Activated CD4-positive, alpha-beta T cell treated with anti-CD3 and anti-CD28 coated beads, Interleukin-2, Interleukin-4, amounts not matched to agents 100 ng/mL and 50 ng/mL, durations not matched to agents 16 hours and 8 hours (primary cell): ENCODE measurements at places on chromosomes 6 and 20.

DNA sequence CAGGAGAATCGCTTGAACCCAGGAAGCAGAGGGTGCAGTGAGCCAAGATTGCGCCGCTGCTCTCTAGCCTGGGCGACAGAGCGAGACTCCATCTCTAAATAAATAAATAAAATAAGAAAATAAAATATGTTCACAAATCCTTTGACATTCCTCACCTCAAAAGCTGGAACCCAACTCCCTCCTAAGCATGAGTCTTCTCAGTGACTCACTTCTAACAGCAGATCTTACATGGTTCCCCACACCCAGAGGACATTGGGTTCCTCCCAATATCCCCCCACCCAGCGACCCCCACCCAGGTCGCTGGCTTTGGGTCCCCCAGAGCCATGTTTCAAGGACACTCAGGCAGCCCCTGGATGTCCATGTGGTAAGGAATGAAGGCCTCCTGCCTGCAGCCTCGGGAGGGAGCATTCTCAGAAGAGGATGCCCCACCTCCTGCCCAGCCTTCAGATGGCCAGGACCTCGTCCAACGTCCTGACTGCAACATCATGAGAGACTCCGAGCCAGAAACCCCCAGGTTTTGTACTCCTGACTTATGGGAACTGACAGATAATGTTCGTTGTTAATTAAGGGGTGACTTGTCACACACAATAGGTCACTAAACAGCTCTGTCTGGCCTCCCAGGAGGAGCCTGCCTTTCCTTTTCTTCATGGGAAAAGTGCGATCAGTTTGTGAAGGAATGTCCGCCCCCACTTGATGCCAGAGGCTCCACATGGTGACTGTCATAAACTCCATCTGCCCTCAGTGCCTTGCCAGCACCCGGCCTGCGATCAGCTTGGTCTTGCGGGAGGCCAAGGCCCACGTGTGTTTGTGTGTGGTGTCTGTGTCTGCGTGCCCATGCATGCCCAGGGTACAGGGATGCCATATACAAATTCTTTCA lies 10.1 kb upstream of the GMEB2 start:
- DNase-seq = no peak

DNA sequence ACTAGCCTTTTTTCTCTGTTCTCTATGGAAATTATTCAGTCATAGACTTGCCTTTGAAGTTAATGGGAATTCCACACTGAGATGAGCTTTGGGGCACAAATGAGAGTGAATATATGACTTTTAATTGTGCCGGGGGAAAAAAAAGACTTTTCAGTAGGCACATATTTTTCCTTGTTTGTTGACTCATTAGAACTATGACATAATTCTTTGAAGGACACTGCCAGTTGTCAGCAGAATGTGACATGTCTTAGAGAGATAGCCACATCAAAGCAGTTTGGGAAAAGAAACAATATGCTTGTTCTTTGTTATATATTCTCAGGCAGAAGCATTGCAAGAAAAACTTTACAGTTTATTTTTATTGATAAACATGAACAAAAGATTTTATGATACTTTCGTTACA lies 138.3 kb downstream of the COL9A1 start:
- DNase-seq = no peak

DNA sequence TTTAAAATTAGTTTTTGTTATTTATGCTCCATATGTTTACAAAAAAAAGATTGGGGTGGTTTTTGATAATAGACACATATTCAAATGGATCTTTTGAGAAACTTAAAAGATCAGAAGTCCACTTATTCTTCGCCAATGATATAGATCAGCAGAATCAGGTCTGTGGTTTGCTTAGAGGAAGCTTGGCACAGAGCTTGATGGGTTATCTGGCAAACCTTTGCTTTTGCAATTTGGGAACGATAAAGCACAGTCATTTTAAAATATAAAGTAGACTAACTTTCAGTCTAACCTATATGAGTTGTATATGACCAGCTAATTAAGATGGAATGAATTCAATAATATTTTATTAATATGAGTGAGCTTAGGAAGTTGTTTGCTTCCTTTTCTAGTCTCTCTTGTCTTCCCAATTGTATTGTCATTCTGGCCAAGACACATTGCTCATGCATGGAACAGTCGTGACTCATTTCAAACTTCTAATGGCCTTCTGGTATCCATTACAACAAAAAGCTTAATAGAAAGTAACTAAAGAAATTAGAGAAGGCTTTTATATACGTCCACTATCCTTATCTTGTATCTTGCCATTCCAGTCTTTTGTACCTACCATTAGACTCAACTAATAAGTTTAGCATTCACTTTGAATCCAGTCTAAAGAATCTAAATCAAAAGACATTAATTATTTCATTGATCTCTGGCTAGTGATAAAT lies 118.7 kb downstream of the TBX18 start:
- DNase-seq = no peak

DNA sequence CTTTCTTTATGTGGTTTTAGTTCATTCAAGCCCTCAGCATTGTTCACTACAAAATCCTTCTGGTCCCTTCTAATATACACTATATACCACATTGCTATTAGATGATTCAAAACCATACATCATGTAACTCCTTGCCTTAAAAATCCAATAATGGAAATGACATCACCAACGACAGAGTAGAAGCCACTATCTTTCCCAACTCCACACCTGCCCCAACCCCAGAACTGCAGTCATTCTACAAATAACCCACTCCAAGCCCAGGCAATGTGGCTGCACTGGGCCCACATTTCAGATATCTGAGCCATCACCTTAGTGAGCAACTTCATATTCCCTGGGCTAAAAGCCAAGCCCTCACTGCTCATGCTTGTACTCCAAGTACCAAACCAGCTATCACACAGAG lies 22.6 kb upstream of the RUNX2 start:
- no peak for DNase-seq

- no peak for DNase-seq
Measured at GRCh38 chr20:45821947-45822346, 5.2 kb downstream of the TNNC2 start.

DNA sequence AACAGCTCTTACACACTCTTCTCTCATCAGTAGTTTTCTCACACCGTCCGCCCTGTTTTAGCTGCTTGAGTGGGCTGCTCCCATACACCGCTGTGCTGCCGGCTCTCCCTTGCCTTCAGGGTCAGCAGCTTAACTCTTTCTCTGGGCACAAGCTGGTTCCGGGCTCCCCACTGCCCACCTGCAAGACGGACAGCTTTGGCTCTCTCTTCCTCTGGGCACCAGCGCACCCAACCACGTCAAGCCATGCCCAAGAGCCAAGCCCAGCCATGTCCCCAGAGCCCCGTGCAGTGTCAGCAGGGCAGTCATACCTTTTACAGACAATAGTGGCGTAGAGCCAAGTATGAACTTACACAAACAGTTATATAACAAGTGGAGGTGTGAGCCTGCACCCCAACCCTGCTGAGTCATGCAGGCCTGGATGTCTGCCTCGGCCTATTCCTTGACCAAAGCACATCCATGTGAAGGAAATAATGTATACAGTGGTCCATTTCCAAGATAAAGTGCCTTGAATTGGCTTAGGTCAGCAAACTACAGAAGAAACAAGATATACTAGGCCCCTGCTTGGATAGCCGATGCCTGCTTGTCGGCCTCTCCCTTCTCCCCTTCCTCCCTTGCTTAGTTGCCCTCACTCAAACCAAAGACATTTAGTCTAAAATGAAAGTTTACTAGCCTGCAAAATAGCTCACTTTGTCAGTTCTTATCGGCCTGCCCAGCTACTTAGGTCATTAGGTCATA lies 89.3 kb downstream of the JPH2 start:
- DNase-seq = no peak

DNA sequence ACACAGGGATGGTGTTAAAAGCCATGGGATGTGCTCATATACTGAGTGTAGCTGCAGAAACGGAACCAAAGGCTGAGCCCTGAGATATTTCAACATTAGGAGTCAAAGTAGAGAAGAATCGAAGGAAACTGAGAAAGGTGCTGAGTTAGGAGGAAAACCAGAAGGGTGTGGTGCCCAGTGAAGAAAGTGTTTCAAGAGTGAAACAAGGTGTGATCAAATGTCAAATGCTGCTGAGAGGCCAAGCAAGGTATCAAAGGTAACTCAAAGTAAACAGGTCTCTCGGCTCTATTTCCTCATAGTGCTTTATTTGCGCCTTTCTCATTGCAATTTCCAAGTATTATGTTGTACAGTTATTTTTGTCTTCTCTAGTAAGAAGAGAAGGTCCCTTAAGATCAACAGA lies 94.1 kb downstream of the PRDM1 start:
- no peak for DNase-seq

DNA sequence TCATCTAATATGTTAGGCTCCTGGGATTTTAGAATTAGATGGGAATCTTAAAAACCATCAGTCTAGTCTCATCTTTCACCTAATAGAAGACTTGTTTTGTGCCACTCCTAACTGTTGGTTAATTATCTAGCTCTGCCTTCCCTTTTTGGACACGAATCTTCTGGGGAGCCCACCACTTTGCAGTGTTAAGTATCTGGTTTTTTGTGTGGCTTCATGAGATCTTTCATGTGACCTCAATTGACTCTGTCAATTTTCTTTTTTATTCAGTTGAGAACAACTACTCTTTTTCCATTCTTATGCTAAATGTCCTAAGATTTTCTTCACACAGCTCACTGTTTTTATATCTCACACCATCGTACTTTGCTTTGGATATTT lies 16.9 kb downstream of the TBPL1 start:
- no peak for DNase-seq

DNA sequence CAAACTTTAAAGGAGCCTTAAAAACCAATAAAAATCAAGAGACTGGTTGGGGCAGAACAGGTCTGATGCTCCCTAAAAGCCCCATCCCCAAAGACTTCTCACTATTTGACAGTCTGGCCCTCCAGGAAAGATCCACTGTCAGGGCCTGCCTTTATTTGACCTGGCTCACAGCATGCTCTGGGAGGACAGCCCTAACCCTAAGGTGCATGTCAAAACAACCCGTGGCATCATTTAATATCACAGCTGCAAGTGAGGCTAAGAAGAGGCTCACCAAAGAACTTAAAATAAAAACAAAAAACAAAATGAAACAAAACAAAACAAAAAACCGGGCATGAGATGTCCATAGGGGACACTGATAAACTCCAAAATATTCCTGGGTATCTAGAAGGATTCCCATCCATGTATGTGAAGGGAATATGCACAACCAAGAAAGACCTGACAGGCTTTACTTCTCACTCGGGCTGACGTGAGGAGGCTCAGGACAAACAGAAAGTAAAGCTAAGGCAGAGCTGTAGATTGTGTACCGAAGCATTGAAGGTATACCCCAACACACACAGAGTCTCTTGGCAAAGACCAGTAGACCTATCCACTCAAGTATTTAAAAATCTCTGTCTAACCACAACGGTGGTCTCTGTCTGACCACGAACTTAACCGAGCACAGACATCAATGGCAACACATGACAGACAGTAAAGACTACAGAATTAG lies 57.3 kb downstream of the AHI1 start:
- no peak for DNase-seq

GRCh38 chr6:156949376-156949775 lies 172.2 kb downstream of the ARID1B start:
- DNase-seq = no peak

- peak; percentile 77 for DNase-seq
Measured at GRCh38 chr20:62776692-62777527, 19.4 kb upstream of the MRGBP start.

DNA sequence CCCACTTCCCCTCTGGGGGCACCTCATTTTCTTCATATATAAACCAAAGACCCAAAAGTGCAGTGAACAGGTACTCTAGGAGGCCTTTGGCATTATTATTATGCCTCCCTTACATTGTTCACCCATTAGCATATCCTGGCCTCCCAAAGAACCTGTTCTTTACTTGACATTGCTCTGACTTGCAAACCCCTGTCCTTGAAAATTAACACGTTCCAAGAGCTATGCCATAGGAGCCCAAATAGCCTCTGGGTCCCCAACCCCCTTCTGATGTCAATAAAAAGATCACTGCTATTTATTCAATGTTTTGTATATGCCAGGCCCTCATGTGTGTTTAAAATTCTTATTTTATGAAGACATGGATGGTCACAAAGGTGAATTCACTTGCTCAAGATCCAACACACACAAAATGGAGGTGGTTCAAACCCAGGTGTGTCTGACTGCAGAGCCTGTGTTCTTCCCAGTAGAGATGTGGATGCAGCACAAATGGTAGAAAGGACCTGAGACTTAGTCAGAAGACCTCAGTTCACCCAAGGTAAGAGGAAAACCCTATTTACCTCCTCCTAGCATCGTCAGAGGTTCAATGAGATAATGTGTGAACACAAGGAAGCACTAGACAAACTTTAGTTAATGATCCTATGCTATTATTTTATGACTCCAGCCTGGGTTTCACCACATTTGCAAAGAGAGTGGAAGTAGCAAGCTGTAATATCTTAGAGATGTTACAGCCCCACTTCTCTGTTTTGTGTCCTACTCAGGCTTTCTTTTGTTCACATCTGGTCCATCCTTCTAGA lies 36.6 kb downstream of the BCL2L1 start:
- DNase-seq = no peak

DNA sequence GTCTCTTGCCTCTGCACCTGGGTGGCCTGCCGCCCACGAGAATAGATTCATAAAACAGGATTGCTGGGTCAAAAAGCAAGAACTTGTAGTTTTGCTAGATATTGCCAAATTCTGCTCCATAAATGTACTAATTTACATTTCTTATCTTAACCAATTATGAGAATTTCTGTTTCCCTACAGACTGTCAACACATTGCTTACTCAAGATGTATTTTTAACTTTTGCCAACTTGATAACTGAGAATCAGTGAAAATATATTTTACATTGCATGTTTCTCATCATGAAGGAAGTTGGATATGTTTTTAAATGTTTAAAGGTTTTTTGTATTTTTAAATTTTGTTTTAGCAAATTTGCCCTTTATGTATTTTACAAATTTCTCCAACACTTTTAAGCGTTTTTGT lies 664.8 kb downstream of the MMUT start:
- DNase-seq = no peak

GRCh38 chr6:11890849-11891248 lies 112.2 kb upstream of the ADTRP start:
- DNase-seq = no peak

- DNase-seq = no peak
Measured at GRCh38 chr6:78868116-78868515, 765 bp downstream of the IRAK1BP1 start.

DNA sequence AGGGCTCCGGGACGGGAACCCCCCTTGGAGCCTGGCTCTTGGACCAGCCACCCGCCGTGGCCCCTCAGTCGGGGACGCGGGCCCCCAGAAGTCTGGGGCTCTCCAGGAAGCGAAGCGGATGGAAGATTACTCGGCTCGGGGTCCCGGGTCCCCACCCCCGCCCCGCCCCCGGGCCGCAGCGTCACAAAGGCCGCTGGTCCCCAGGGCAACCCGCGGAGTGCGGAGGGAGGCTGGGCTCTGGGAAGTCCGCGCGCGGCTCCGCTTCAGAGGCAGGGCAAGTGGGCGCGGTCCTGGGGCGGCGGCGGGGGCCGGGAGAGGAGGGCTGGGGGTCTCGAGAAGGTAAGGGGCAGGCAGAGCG lies at the start of gene FNDC11:
FNDC11 (plus strand) TSS at position 227 of the 358 bp plus-strand sequence. CDS start 1,505 bp downstream, outside the sequence.
- DNase-seq = no peak
